ENCODE measurements at places on chromosomes 5 and 9.

GRCh38 chr9:93697352-93698139 lies 121.2 kb downstream of the PHF2 start:
- DNase-seq: no peak

- DNase-seq: no peak
These were observed 53.4 kb downstream of the GNAQ start for GRCh38 chr9:77978086-77978781.

DNA sequence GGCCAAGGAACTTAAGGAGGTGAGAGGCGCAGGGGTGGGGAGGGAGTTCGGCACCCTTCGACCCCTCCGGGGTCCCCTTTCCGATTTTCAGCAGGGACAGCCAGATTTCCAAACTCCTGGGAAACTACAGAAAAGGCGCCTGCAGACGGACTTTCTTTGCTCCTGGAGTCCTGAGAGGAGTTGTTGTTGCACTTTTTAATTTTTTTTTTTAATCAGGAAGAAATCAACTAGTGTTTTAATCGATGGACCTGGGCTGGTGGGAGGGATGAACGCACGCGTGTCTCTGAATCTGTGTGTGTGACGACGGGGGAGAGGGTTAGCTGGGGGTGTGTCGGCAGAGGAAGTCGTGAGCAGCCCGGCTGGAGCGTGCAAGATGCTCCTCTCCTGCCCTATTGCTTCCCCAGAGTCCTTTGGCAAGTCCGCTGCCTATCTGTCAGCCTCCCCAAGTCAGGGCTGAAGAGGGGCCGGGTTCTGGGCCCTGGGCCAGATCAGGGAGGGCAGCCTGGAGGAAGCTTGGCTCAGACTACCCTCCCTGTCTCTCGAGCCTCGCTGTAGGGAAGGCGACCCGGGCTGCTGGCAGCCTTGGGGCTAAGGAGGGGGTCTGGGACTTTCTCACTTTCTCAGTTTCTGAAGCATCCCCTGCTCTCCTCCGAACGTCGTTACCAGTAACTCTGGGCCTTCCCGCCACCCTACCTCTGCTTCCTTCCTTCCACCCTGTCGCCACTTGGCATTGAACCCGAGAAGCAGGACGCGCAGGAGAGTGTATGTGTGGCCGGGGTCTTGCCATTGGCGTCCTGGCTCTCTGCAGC lies 731 bp downstream of the PRR16 start:
- DNase-seq: no peak

GRCh38 chr5:56358703-56359681 lies 125.9 kb upstream of the ANKRD55 start:
- no peak for DNase-seq

DNA sequence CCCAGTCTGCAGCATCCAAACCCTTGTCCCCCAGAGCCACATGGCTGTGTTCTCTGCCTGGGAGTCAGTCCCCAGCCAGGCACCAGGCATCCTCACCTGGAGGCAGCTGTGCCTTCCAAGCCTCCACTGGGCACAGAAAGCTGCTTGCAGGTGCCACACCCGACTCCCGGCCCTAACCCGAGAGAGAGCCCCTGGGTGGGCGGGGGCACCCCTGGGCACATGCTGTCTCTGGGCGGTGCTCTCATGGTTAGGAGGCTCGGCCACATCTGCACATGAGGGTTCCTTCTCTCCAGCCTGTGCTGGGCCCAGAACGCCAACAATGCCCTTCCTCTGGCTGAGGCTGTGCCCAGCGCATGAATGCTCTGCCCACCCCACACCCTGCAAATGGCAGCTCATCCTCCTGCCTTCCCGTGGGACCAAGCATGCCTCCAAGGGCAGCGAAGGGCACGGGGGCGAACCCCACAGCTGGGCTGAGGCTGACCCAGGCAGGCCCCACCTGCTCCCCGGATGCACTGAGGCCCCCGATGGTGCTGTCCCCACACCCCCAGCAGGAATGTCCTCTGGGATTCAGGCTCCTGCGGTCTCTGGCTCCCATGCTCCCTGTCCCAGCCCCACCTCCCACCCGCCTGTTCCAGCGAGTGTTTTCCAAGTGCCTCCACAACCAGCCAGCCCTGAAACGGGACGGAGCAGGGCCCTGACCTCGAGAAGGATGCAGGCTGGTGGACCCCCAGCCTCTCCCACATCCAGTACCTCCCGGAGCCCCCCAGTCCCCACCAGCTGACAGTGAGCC lies 22.5 kb upstream of the CAMSAP1 start:
- DNase-seq: no peak

All from CMK (cell line).